ENCODE measurements at places on chromosomes 12 and 14.

DNA sequence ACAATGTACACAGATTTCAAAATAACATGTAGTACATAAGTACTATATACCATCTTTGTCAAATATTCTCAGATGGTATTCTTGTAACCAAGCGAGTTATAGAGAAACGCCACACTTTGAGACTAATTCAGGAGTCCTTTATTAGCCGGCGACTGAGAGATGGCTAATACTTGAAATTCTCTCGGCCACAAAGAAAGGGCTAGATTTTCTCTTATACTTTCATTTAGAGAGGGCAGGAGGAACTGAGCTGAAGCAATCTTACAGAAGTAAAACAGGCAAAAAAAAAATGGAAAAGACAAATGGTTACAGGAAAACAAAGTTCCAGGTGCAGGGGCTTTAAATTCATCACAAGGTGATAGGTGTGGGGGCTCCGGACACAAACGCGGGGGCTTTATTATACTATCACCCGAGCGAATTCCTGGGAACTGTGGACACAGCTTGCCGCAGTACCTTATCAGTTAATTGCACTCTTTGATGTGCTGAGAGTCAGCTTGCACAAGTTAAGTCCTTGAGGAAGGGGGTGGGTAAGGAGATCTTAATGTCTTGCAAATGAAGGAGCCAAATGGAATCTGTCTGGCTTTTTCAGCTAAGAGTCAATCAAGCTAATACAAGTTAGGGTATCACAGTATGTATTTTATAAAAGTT lies 382.3 kb downstream of the KCNH5 start:
- DNase-seq: no peak

DNA sequence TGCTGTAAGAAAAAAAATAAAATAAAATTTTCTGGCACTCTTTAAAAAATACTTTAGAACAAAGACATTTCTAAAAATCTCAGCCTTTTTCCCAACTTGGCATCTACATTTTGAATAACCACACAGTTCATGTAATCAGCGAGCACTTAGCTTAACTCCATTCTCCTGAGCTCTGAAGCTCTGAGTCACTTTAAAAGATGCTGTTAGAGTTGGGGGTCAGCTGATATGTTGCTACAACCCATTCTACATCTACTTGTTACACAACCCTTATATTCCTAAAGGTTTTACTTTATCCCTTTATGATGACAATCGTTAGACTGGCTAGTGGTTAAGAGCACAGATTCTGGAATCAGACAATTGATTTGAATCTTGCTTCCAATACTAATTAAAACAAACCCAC lies 48.3 kb downstream of the SLC41A2 start:
- DNase-seq: no peak

GRCh38 chr12:112711026-112711425 lies 80.5 kb upstream of the RPH3A start:
- no peak for DNase-seq

DNA sequence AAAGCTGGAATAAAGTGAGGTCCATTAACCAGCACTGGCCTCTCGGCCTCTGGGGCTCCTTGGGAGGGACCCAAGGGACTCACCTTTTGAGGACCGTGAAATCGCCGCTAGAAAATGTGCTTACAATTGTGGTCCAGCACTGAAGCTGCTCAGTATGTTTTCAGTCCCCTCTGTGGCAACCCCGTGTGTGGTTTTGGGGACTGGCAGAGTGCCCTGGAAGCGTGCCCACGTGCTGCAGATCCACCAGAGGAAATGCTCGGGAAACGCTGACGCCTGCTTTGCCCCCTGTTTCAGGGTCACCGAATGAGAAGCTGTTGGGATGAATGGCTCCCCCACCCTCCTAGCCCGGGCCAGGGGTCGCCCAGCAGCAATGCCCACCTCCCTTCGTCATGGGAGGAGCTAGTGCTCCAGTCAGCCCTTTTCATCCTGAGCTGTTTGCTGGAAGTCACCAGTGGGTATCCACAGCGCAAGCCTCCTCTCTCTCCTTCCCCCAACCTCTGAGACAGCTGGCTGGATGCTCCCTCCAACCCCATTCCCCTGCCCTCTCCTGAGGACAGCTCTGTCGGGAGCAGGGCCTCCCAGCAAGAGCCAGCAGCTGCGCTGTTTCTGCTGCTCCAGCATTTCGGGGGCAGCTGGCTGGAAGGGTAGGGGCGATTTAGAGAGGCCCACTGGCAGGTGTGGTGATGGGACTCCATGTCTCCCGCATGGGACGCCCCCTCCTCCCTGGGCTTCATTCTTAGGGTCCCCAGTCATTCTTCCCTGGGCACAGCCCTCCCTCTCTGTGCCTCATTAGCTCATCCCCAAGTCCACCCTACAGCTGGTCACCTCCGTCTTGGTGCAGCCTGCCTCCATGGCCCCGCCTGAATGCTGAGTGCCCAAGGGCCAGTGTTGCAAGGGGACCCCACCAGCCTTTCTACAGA lies 33.2 kb upstream of the PPP1R13B start:
- no peak for DNase-seq

- no peak for DNase-seq
These were observed 20.9 kb upstream of the IFNG-AS1 start for GRCh38 chr12:67968321-67968720.

- no peak for DNase-seq
These were observed 8.4 kb downstream of the SYNDIG1L start for GRCh38 chr14:74417611-74418010.

GRCh38 chr14:104283197-104284106 lies 145.1 kb downstream of the KIF26A start:
- DNase-seq: no peak

- no peak for DNase-seq
These were observed 754 bp upstream of the BCL2L14 start for GRCh38 chr12:12069821-12070548.

DNA sequence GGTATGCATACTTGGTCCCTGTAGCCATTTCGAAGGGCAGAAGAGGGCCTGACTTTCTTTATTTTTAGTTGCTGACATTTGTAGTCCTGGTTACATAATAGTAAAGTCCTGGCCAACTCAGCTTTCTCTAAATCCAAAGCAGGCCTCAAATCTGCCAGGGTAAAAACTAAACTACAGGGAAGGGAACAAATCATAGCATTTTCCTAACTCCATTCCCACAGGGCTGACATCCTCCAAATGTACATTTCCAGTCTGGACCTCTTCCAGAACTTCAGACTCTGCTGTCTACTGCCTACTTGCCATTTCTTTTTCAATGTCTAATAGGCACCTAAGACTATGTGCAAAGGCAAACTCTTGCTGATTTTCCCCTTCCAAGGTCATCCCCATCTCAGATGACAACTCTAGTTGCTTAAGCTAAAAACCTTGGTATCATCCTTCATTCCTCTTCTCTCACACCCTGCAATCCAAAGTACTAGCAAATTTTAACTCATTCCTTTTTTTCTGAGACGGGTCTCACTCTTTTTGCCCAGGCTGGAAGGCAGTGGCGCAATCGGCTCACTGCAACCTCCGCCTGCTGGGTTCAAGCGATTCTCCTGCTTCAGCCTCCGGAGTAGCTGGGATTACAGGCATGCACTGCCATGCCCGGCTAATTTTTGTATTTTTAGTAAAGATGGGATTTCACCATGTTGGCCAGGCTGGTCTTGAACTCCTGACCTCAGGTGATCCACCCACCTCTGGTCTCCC lies 2.0 kb downstream of the DDIT3 start:
- no peak for DNase-seq

- no peak for DNase-seq
These were observed 153.0 kb upstream of the DIO2 start for GRCh38 chr14:80364274-80364673.

DNA sequence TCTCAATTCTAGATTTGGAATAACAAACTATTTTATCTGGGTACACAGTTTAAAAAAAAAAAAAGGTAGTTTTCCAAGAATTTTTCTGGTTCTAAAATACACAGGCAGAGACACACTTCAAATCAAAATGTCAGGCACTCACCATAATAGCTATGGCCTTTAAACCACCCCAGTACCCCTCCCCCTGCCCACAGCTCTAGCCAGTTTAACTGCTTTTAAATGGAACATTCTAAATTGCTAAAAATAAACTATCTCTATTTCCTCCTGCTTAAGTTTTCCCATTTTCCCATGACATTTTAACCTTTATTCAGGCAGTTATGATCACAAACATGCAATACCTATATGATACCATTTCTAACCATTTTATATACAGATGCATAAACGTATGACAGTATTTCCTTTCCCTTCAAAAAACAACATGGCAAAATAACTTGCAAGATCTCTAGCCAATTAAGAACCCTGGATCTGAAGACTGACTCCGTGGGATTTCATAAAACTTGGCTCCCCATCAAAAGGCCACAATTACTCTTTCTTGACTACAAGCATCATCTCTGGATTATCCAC lies 46.3 kb downstream of the PPP2R5E start:
- no peak for DNase-seq

DNA sequence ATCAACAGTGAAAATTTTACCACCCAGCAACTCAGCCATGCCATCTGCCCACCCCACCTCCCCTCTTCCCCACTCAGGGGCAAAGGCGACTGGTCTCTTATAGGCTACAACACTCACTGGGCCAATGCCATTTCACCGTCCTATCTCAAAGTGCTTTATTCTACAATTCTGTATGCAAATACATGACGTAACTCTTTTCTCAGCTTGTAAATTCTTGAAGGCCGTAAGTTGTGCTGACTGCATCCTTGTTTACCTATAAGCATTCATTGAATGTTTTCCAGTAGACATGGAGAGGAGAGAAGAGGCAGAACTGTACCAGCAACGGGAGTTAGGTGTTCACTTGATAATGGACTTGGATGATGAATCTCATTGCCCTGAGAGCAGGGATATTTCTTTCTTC lies 15.6 kb downstream of the BCL2L14 start:
- no peak for DNase-seq

DNA sequence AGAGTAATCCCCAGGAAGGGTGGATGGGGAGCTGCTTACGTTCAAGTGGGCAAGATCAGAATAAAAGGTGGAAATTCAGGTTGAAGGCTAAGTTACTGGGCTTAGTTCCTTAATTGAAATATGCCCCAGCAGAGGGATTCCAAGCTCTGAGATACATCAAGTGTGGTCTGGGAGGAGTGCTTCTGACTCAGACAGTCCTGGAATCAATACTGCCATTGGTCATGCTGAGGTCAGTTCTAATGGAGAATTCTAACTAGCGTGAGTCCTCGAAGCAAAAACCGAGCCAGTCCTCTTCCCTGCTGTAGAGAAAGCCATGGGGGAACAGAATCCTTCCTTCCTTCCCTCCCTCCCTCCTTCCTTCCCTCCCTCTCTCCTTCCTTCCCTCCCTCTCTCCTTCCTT lies 39.9 kb downstream of the NOS1 start:
- DNase-seq: no peak

DNA sequence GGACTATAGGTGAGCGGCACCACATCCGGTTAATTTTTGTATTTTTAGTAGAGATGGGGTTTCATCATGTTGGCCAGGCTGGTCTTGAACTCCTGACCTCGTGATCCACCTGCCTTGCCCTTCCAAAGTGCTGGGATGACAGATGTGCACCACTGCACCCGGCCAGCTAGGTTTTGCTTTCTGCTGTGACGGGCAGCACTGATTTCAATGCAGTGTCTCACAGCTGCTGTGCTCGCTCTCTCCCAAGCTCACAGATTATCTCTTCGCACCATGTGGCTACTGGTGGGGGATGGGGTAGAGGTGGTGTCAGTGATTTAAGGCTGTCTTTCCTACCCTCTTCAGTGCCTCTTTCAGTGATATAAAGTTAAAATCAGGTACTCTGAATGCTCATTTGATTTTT lies 909.1 kb downstream of the TRHDE start:
- DNase-seq: no peak

DNA sequence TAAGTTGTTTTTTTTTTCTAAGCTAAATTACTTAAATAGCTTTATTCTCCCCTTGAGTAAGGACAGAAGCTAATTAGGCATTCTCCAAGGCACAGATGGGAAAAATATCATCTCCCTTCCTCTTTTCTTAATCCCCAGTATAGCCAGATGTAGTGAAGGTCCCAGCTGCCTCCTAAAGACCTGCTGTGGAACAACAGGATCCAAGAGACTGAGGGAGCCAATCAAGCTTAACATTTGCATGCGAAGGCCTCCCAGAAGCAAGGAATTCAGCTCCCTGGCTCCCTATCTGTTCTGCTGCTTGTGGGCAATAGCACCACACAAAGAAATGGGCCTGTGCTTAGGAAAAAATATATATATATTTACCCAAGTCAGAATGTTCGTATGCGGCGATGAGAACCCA lies 255.2 kb downstream of the SYT1 start:
- DNase-seq: no peak

DNA sequence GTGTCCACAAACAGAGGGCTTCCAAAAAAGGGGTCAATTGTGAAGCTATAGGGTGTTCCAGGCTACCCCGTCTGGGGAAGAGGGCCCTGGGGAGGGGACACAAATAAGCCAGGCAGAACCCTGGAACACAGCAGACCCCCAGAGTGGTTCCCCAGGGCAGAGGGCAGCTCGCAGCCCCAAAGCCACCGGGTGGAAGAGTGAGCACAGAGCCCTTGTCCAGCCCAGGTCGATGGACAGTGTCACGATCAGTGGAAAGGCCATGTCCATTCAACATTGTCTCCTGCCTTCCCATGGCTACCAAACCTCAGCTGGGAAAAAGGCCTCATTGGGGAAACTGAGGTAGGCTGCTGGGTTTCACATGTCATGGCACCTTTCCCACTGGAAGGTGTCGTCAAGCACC lies 131.4 kb downstream of the DICER1 start:
- DNase-seq: no peak

DNA sequence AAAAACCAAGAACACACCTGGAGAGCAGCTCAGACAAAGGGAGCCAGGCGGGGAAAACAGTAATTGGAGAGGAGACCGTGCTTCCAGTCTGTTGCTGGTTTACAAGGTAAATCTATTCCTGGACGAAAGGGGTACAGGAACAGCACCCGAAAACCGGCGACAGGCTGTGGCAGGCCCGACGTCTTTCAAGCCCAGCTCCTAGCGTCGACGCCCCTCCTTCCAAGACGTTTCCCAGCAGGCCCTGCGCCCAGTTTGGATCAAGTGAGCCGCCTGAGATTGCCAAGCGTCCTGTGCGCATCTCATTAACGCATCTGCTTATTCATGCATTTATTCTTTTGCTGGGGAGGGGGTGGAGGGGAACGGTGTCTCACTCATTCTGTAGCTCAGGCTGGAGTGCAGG lies 1.4 kb downstream of the C12orf56 start:
- DNase-seq: no peak

DNA sequence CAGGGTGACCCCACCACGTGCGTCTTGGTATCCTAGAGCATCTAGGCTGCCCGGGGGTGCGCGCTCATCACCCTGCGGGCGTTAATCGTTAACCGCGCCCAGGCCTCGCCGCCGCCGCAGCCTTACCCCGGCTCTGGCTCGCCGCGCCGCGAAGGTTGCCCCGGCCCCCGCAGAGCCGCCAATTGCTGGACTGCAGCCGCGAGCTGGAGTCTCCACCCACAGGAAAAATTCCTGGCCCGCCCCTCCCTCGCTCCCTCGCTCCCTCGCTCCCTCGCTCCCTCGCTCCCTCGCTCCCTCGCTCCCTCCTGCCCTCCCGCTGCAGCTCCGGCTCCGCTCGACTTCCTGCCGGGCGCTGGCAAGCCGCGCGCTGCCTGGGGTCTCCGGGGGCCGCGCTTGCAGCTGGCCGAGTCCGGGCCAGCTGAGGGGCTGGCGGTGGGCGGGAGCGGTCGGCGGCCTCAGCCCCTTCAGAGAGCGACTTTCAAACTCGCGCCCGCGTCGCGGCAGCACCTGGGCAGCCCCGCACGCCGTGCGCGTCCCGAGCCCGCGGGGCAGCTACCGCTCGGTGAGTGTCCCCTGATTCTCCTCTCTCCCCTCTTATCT lies at the start of gene PLEKHG3:
TSS of gene PLEKHG3 (plus strand) at position 282 of the 600 bp plus-strand sequence. CDS start 23,208 bp downstream, outside the sequence.
- DNase-seq: peak; percentile 47

- no peak for DNase-seq
These were observed 6.1 kb upstream of the SRSF5 start for GRCh38 chr14:69760810-69761209.

- no peak for DNase-seq
These were observed 8.8 kb upstream of the EGLN3 start for GRCh38 chr14:33959692-33960151.

All from stimulated activated CD4-positive, alpha-beta T cell treated with anti-CD3 and anti-CD28 coated beads, Interleukin-2, amount 100 ng/mL, for 24 hours (primary cell).